ENCODE measurements at places on chromosomes 6 and 20.

GRCh38 chr6:13048113-13048512 lies 280.2 kb downstream of the TBC1D7 start:
- DNase-seq: no peak

DNA sequence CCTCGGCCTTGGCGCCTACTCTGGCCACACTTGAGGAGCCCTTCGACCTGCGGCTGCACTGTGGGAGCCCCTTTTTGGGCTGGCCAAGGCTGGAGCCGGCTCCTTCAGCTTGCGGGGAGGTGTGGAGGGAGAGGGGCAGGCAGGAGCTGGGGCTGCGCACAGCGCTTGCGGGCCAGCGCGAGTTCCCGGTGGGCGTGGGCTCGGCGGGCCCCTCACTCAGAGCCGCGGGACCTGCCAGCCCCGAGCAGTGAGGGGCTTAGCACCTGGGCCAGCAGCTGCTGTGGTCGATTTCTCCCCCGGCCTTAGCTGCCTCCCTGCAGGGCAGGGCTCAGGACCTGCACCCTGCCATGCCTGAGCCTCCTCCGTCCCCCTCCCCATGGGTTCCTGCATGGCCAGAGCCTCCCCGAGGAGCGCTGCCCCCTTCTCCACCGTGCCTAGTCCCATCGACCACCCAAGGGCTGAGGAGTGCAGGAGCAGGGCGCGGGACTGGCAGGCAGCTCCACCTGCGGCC lies 136.8 kb downstream of the EPHA7 start:
- no peak for DNase-seq

DNA sequence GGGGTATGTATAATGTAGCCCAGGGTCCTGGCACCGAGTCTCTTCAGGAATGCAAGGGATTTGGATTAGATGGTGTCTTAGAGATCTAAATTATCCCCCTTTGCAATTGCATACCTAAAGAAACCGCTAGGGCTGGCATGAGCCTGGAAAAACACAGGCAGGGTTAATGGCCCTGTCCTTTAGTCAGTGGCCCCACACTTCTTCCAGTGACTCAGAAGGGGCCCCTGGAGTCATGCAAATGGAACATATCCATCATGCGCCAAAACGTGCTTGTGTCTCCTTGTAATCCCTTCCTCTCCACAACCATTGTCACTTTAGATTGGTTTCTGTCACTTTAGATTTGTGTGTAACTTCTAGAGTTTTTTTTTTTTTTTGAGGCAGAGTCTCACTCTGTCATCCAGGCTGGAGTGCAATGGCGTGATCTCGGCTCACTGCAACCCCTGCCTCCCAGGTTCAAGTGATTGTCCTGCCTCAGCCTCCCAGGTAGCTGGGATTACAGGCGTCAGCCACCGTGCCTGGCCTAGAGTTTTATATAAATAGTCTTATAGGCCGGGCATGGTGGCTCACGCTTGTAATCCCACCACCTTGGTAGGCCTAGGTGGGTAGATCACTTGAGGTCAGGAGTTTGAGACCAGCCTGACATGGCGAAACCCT lies 8.7 kb upstream of the MYBL2 start:
- DNase-seq: no peak

- no peak for DNase-seq
Observed at GRCh38 chr6:85143676-85144075, 306.2 kb upstream of the NT5E start.

DNA sequence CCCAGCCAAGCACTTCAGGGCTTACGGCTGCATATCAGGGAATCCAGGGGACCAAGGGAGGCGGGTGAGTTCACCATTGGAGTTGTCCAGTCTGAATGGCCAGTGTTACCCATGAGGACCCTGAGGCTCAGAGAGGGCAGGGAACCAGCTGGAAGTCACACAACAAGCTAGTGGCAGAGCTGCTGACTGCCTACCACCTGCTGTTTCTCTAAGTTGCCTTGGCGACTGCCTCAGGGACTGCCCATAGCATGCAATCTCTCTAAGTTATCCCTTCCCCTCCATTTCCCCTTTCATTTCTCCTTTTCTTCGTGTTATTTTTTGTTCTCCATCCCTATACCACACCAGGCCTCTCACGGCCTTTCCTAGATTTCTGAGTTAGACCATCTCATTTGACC lies 71.8 kb upstream of the SIRPA start:
- DNase-seq: no peak

- no peak for DNase-seq
Observed at GRCh38 chr6:16761471-16762267, 409 bp upstream of the ATXN1 start.

- no peak for DNase-seq
Observed at GRCh38 chr20:57400231-57400701, 9.1 kb downstream of the RBM38 start.

- DNase-seq: no peak
Observed at GRCh38 chr6:52976591-52977035, 18.5 kb downstream of the GSTA4 start.

DNA sequence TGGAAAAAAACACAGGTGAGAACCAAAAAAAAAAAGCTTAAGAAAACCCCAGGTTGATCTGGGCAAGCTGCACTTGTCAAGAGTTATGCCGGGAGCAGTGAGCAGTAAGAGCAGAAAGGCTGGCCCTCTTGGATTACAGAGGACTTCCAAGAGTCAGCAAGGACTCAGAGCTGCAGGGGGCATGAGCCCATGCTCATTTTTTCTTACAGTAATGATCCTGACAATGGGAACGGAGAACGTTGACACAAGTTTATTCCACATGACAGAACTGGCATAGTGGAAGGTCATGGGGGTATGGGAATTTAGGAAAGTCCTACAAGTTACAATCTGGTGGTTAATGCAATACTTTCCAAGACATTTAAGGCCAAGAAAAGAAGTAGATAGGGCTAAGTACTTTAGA lies 256.6 kb downstream of the GMDS start:
- no peak for DNase-seq

- no peak for DNase-seq
Observed at GRCh38 chr6:130780122-130780521, 47.1 kb upstream of the SMLR1 start.

DNA sequence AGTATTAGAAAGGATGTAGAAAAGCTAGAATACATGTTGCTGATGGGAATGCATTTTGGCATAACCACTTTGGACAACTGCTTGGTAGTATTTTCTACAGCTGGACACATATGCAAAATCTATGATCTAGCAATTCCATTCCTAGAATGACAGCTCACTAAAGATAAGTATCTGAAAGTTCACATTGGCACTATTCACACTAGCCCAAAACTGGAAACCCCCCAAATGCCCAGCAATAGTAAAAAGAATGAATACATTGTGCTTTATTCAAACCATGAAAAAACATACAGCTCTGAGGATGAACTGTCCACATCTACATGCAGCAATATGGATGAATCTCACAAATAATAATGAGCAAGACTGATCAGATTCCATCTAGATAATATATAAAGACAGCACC lies 79.0 kb downstream of the PPP1R3G start:
- no peak for DNase-seq

DNA sequence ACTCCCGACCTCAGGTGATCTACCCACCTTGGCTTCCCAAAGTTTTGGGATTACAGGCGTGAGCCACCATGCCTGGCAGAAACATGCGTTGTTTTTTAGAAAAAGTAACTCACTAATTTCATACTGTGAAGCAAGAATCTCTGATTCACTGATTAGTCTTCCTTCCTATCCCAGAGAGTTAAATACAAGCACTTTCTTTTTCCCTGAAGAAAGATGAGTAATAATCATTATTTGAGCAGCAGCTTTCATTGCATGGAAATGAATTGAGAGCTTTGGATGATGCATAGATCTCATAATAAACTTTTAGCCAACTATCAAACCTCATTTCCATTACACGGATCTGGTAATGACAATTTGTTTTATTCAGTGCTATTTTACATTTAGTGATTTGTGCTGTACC lies 892.5 kb upstream of the EYS start:
- no peak for DNase-seq

DNA sequence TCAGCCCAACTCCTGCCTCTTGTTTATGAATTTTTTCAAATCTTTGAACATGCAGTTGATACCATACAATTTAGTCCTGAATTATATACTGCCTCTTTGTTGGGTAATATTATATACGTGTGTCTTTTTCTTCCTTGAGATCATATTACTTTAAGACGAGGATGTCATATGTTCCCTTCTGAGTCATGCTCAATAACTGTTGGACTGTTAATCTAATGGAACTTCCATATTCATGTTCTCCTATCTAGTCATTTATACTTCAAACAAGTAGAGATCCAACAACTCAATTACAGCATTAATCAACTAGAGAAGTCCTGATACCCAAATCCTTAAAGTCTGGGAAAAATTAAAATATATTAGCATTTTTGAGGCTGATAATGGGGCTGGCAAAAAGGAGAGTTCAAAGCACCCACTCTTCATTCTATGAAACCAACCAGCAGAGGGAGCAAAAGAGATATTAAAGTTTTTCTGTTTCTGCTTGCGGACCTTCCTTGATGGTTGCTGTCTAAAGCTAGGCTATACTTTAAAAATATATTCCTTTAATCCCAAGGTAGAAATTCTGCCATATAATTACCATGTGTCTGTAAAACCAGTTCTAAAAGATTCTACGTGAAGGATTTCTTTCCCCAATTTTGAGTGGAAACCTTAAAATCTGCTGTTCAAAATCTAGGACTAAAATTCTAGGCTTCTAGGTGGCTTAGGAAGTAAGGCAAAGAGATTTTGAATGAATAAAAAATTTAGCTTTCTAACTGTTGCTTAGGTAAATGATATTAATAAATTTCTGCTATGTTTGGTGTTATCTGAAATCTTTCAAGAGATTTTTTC lies 498.9 kb downstream of the BCKDHB start:
- no peak for DNase-seq

DNA sequence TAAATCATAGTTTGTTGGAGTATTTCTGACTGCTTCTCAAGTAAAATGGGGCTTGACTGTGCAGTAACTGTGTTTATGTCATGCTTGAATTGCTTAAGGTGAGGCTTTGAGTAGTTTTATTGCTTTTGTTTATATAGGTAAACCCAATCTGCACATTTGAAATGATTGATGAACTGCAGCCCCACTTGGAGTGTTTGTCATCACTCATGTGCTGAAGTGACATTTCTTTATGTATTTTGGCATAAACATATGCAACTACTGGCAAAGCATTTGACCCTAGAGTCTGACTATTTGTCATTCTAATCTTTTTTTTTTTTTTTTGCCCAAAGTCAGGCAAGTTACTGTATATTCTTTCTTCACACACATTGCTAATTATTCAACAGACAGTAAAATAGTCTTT lies 491.4 kb upstream of the POU3F2 start:
- DNase-seq: no peak

DNA sequence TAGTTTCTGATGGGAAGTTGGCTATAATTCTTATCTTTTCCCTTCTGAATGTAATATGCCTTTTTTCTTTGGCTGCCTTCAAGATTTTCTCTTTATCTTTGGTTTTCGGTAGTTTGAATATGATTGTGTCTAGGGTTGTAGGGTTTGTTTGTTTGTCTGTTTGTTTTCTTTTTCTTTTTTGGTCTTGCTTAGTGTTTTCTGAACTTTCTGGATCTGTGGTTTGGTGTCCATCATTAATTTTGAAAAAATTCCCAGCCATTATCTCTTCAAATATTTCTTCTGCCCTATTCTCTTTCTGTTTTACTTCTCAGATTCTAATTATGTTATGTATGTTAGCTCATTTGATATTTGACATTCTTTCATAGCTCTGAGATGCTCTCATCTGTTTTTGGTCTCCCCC lies 79.4 kb downstream of the CHMP4B start:
- no peak for DNase-seq

- no peak for DNase-seq
Observed at GRCh38 chr6:126720304-126720703, 380.4 kb downstream of the CENPW start.

- no peak for DNase-seq
Observed at GRCh38 chr6:107576852-107577251, 86.9 kb downstream of the SOBP start.

GRCh38 chr6:64504503-64504902 lies 868.9 kb downstream of the PHF3 start:
- no peak for DNase-seq

GRCh38 chr6:7155871-7156579 lies 48.3 kb downstream of the RREB1 start:
- DNase-seq: no peak

GRCh38 chr6:85329196-85329595 lies 120.7 kb upstream of the NT5E start:
- no peak for DNase-seq

- peak; percentile 87 for DNase-seq
Observed at GRCh38 chr20:54123587-54124180, 50.1 kb downstream of the CYP24A1 start.

DNA sequence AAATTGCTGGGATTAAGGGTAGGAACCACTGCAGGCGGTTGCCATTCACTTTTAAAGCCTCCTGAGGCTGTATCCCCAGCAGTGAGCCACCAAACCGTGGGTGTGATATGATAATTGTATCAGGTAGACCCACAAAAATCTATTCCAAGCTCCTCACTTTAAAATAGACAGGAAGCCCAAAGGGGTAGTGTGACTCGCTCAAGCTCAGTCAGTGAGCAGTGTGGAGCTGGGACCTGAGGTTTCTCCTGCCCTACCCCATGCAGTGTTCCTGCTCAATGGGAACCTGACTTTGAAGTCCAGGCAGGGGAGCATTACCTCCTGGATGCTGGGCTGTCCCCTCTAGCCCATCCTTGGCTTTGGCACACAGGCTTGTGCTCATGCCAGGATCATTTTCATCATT lies 14.9 kb upstream of the MAPRE1 start:
- DNase-seq: no peak

GRCh38 chr6:14894105-14894504 lies 351.8 kb upstream of the JARID2 start:
- DNase-seq: no peak

DNA sequence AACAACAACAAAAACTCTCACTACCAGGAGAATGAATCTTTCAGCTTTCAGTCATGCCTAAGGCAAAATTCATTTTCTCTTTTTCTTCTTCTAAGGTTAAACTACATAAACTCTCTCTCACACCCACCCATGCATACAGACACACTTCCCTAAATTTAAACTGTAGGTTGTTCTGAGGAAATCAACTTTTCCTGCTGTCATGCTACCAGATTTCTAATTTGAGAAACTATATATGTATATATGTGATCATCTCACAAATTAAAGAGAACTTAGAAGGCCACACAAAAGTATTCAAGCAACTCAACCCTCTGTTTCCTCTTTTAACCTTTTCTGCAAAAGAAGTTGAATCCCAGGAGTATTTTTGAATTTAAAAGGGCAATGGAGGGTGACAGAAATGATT lies 532.5 kb downstream of the KIF16B start:
- no peak for DNase-seq

GRCh38 chr20:60868316-60868891 lies 383.7 kb upstream of the CDH4 start:
- no peak for DNase-seq
